Naive thymus-derived CD4-positive, alpha-beta T cell (primary cell): ENCODE measurements at places on chromosomes 11 and 22. TPM values are rescaled to one million over a fixed set of nuclear protein-coding genes. Genes with fewer than 3 reads are reported as not detected.

DNA sequence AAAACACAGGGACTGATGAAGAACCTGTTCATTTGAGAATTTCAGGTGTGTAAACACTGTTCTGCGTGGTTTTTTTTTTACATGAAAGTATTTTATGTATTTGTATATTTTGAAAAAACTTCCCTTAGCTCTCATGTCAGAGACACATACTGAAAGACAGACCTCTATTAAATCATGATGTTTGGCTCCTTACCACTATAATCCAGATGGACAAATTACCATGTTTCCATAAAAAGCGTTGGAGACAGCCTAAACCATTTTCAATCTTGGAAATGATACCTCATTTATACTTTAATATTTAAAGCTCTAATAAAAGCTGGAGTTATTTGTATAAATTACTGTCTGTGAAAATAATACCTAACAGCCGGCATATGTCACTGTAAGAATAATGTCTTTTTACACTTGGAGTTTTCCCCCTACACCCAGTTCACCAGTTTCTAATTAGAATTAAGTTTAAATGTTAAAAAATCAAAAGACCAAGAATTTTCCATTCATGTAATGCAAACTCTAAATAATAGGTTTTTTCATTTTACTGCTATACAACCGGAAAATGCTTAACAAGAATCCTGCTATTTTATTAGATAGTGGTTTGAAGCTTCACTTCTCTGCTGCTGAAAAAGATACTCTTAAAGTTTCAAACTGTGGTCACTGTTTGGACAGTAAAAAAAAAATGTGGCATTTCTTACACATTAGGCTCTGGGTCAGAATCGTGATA, 30.8 kb downstream of the APLP2 start:
- no peak for DNase-seq

GRCh38 chr22:31138126-31138525, 2.2 kb downstream of the PLA2G3 start:
- no peak for DNase-seq

GRCh38 chr11:128688031-128688713, 5.7 kb upstream of the FLI1 start:
- DNase-seq: no peak

- no peak for DNase-seq
Measured at GRCh38 chr11:126046570-126047195, 16.0 kb downstream of the CDON start.

DNA sequence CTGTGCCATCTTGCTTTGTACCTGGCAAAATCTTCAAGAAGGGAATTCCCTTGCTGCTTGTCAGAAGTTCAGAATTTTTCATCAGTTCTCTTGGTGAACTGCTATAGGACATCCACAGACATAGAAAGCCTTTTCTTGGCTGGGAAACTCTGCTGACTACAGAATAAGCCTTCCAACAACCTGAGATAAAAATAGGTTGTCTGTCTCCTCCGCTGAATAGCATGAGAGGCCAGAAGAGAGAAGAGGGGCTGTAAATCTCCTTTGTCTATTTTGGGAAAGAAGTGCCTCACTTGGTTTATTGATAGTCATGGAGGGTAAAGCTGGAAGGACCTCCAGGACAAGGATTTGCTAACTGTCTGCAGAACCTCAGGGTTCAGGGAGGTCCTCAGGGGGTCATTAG, 48.2 kb downstream of the C11orf91 start:
- no peak for DNase-seq

DNA sequence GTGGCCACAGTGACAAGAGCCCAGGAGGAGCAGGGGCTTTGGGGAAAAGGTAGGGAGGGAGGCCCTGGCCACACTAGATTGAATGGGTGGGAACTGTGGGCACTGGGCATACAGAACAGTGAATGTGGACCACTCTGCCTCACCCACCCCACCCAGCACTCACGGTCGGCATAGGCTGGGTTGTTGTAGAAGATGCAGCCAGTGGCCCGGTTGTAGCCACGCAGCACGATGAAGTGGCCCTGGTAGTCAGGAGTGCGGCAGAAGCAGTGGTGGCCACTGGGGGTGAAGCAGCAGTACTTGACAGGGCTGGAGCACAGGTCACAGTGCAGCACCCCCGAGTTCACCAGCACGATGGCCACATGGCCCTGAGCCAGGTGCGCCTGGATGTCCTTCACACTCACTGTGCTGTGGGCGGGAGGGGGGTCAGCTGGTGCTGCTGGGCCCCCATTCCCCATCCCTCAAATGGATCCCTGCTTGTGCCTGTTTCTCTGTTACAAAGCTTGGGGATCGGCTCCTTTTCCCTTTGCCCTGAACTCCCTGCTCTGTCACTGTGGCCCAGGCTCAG, 11.2 kb downstream of the GUCD1 start:
- no peak for DNase-seq

DNA sequence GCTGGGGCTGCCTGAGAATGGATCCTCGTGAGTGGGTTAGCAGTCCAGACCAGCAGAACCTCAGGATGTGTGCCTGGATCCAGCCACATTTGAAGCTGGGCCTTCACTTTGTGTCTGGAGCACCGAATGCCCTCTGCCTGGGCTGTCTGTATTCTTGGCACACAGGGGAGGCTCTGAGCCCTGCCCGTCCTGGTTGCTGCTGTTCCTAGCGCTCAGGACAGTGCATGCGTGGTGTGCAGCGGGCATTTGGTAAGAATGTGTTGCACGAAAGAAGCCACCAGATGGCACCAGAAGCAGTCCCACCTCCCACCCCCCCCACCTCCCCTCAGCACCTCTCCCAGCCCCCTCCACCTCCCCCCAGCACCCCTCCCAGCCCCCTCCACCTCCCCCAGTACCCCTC, 4.1 kb upstream of the MAPK11 start:
- DNase-seq: no peak

DNA sequence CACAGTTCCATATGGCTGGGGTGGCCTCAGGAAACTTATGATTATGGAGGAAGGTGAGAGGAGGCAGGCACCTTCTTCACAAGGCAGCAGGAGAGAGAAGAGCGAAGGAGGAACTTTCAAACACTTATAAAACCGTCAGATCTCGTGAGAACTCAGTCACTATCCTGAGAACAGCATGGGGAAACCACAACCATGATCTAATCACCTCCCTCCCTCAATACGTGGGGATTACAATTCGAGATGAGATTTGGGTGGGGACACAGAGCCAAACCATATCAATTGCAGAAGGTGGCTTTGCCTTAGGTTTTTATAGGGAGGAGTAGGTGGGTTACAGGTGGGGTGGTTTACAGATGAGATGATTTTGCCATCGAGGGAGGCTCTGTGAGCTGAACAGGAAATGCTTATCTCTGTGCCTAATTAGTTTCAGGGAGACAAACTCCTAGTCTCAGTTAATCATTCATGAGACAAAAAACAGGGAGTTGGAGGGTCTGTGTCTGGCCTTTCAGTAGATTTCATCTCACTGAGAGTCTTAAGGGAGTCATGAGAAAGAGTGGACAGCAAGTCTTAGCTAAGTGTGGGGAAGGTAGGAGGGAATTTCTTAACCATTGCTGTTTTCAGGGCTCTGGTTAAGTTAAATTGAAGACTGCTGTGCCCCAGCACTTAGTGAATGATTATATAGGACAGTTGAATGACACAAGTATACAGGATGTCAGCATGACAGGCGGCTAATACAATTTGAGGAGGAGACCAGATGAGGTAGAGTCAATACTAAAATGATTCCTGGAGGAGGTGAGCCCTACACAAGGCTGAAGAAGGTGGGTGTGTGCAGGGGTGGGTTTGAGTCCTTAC, 47.7 kb downstream of the CWC15 start:
- peak; percentile 26 for DNase-seq

DNA sequence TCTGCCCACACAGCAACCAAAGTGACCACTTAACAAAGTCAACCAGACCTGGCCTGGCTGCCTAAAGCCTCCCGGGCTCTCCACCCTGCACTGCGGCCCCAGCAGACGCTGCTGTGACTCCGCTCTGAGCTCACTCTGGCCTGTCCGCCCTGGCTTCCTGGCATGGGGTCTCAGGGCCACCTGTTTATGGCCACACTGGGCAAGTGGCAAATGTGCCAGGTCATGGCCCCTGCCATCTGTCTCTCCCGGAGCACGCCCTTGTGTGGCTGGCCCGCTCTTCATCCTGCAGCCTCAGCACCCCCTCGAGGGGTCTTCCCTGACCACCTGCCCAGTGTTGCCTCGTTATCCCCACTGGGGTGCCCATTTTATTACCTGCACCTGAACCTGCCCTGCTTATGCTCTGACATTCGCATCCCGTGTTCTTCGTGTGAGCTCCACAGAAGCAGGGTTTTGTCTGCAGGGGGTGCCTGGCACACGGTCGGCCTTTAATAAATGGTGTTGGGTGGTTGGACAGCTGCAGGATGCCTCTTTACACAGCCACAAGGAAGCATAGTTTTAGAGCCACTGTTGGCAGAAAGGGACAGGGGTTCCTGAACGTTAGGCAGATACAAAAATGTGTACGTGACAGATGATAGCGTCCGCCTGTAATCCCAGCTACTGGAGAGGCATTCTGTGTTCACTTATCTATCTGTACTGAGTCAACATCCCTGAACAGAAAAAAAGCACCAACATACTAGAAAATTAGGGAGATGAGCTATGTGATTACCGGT, 785.6 kb downstream of the TBC1D22A start:
- no peak for DNase-seq

- DNase-seq: no peak
Measured at GRCh38 chr11:96235751-96236150, 107.2 kb downstream of the MAML2 start.

DNA sequence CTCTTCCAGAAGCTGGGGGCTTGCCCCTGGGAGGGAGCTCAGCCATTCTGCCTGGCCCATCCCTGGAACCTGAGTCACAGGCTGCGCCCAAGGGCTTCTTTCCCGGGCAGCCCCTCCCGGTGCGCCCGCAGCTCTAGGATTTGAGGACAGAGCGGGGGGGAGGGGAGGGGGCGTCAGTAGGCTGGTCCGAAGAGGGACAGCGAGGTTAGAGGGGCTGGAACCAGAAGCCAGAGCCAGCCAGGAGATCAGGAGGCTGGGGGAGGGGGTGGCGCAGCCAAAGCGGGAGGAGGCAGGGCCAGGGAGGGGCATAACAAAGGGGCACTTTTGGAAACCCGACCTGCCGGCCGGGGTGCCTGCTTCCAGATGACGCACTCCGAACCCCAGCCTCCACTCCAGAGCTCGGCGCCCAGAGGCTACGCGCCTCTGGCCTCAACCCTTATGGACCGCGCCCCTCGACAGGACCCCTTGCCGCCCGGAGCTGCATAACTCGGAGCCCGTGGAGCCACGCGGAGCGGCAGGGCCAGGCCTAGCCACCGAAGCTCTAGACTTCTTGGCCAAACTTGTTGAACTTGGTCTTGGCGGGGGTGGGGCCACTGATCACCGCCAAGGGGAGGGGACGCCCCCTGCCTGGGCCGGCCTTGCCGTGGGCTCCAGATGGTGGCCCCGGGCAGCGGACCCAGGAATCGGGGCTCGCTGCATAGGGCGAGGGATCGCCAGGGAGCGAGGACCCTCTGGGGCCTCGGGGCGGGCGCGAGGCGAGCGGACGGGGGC, 744 bp downstream of the PACSIN3 start:
- DNase-seq: no peak

DNA sequence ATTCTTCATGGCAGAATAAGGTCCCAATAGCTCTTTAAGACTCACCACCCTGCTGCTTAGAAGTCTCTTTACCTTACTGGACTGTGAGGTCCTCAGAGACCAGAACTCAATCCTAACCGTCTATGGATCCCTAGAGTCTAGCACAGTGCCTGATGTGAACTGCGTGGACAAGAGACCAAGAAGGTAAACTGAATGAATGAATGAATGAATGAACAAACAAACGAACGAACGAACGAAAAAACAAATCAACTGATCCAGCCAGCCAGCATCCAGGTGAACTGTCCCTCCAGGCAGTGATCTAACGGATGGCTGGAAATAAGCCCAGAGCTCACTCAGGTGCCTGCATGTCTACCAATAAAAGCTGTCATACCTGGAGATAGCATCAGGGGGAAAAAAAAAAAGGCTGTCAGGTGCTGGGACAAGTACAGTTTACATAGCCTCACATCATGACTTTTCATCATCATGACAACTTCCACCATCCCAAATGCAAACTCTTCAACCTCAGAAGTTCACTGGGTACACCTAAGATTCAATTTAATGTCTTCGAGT, 59.8 kb downstream of the PACSIN2 start:
- DNase-seq: no peak

DNA sequence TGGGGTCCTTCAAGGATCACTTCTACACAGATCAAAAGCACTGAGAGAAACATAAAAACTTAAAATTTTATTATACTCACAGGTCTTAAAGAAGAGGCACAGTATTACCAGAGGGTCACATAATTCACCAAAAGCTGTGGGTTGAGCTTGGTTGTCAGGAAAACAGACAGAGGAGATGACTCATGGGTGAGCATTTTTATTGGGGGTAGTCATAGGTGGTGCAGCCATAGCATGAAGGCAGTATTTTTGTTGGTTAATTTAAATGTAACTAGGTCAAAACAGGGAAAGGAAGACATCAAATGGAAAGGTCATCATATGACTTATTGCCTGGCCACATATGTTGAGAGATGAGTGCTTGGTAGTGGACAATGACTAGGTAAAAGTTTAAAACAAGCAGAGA, 24.2 kb downstream of the OR5B17 start:
- no peak for DNase-seq

- no peak for DNase-seq
Measured at GRCh38 chr22:45696227-45696626, 24.6 kb downstream of the ATXN10 start.

GRCh38 chr11:74468058-74468457, 709 bp upstream of the KCNE3 start:
- no peak for DNase-seq

DNA sequence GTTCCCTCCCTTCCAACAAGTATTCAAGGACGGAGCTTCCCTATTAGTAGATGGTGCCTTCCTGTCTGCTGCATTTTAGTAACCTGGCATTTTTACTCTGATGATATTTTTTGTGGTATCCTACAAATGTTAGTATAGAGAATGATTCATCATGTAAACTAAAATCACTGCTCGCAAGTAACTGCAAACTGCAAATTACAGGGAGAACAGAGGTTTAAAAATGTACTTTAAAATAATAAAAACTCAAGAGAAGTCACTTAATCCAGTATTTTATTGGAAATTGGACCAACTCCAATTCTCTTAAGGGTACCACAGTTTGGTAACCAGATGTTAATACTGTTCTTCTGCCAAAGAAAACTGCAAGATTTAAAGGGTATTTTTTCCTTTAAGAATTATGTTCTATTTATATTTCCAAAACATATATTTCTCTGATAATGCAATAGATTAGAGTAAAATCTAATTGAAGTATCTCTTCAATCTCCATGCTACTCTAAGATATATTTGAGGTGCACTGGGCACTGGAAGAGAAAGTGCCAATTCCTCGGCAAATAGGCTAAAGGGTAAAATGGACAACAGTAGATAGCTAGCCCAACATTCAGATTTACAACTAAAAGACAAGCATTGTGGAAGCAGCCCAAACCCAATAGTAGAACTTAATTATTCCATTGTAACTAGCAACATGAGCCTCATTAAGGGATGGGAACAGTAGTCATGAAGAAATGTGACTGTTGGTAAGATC, 298.0 kb downstream of the TTC28 start:
- no peak for DNase-seq

- DNase-seq: no peak
Measured at GRCh38 chr11:34278175-34278574, 79.6 kb downstream of the ABTB2 start.

Gene TTLL1
- polyA plus RNA-seq: 10.6 TPM

Gene HOATZ
- not detected for polyA plus RNA-seq

Gene TSPAN4
- polyA plus RNA-seq: 4.7 TPM

Gene OR6A2
- not detected for polyA plus RNA-seq

Gene DRD4
- polyA plus RNA-seq: not detected

Gene RHOD
- polyA plus RNA-seq: not detected

Gene TRIM49
- polyA plus RNA-seq: not detected

Gene MIOX
- not detected for polyA plus RNA-seq

Gene GAB4
- polyA plus RNA-seq: not detected

Gene RNF26
- 59.1 TPM for polyA plus RNA-seq

Gene KRTAP5-1
- not detected for polyA plus RNA-seq
